ENCODE measurements at places on chromosomes 3 and 15.

GRCh38 chr3:108171106-108171505 lies 51.1 kb downstream of the IFT57 start:
- no peak for DNase-seq

DNA sequence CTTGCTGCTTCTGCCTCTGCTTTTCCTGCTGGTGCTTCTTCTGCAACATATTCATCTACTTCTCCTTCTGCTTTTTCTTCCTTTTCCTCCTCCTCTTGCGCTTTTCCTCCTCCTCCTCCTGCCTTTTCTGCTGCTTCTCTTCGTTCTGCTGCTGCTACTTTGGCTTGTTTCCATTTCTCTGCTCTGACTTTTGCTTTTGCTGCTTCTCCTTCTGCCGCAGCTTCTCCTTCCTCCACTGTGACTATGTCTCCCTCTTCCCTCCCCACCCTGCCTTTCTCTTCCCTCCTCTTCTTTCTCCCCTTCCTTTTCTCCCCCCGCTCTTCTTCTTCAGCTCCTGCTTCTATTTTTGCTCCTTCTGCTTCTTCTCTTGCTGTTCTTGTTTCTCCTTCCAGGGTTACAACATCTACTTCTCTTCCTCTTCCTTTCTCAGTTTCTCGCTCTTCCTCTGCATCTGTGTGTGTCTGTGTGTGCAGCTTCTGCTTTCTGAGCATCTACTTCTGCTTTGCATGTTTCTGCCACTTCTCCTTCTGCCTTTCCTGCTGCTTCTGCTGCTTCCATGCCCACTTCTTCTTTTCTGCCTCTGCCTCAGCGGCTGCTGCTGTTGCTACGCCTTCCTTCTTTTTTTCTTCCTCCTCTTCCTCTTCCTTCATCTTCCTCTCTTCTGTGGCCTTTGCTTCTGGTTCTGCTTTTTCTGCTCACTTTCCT lies 51.4 kb downstream of the FAM43A start:
- no peak for DNase-seq

- no peak for DNase-seq
Measured at GRCh38 chr15:67244971-67245478, 9.4 kb downstream of the AAGAB start.

DNA sequence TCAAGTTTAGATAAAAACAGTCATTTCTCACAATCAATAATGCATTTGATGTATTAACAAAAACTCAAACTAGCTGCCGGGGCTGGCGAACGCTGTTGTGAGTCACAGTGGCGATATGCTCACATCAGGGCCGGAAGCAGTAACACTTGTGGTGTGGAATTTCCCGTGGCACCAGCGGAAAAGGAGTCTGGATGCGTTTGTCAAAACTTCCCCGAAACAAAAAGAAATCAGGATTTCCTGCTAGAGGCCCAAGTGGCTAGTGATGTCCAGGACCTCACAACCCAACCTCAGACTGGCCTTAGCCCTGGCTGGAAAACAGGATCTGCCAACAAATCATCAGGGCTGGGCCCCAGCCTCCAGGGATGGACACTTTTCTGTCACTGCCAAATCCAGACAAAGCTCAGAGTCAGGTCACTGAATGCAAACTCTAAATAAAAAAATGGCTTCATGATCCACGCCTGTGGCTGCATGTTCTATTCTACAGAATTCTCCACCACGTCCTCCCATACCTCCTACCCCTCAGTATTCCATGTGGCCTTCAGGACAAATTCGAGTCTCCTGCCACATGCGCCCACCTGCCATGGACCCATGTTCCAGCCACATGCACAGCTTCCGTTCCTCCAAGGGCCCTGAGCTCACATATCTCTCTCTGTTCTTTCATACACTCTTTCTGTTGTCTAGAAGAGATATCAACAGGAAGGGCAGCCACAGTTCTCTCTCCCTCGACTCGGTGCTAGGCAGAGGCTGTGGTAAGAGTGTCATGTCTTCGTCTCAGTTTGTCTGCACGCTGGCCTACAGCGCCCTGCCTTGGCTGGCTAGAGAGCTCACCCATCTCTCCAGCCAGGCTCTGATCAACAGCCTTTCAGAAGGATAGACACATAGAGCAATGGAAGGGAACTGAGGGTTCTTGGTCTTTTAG lies 35.4 kb downstream of the EHD4 start:
- DNase-seq: no peak

DNA sequence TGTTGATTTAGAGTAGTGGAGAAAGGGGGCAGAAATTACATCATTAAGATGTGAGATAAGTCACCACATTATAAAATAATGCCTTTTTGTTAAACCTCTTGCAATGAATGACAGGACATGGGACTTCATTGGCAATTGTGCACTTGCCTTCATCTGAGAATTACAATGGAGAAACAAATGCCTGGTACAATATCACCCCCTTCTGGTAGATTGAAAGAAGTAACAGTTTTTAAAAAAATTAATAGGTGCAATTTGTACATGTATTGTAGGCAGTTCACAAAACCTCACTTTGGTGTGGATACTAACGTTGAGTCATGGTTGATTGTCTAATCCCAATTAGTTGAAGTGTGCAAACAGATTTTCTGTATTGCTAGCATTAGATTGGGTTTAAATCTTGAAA lies 4.6 kb upstream of the P2RY14 start:
- DNase-seq: peak; percentile 65

- no peak for DNase-seq
Measured at GRCh38 chr3:178454726-178455125, 81.5 kb upstream of the KCNMB2 start.

- DNase-seq: no peak
Measured at GRCh38 chr15:100096248-100096600, 245.6 kb downstream of the ADAMTS17 start.

- DNase-seq: no peak
Measured at GRCh38 chr3:67809370-67809935, 155.0 kb upstream of the SUCLG2 start.

GRCh38 chr3:25169151-25169550 lies 258.9 kb upstream of the RARB start:
- DNase-seq: no peak

GRCh38 chr15:38683382-38684242 lies 119.0 kb upstream of the RASGRP1 start:
- peak; percentile 42 for DNase-seq

All from HAP-1 (cell line).